Osteoblast (primary cell): ENCODE measurements at places on chromosomes 2 and 18.
A peak's percentile ranks its signal among the peaks of the same experiment; 100 is the strongest.

GRCh38 chr2:15726321-15727057 is 134.8 kb downstream of the DDX1 start:
- DNase-seq, result no peak

DNA sequence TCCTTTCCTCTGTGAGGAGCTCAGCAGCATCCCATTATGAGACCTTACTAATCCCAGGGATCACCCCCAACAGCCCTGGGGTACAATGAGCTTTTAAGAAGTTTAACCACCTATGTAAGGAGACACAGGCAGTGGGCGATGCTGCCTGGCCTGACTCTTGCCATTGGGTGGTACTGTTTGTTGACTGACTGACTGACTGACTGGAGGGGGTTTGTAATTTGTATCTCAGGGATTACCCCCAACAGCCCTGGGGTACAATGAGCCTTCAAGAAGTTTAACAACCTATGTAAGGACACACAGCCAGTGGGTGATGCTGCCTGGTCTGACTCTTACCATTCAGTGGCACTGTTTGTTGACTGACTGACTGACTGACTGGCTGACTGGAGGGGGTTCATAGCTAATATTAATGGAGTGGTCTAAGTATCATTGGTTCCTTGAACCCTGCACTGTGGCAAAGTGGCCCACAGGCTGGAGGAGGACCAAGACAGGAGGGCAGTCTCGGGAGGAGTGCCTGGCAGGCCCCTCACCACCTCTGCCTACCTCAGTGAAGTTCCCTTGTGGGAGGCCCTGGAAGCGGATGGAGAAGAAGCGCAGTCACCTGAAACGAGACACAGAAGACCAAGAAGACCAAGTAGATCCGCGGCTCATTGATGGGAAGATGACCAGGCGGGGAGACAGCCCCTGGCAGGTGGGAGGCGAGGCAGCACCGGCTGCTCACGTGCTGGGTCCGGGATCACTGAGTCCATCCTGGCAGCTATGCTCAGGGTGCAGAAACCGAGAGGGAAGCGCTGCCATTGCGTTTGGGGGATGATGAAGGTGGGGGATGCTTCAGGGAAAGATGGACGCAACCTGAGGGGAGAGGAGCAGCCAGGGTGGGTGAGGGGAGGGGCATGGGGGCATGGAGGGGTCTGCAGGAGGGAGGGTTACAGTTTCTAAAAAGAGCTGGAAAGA is 7.6 kb downstream of the PROC start:
- DNase-seq, result no peak

DNA sequence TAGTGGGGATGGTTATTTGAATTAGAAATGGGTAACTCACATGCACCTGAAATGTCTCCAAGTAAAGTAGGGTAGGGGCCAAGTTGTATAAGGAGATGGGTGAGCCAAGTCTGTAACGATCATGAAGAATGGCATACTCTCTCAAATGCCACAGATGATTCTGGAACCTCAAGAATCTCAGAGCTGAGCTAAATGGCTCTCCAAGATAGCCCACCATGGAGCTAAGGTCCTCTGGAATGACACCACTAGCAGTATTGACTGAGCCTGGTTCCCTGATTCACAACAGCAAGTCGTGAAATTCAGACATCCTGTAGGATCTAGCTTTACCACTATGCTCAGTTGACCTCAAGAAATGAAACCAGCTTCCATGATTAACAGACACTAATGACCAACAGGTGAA is 115.9 kb upstream of the EPAS1 start:
- DNase-seq, result no peak

GRCh38 chr2:240723851-240724250 is 32.2 kb downstream of the AQP12A start:
- DNase-seq, result no peak

- peak; percentile 48 for DNase-seq
Measured at GRCh38 chr2:8491296-8492027, 190.4 kb upstream of the ID2 start.

GRCh38 chr18:21177822-21178221 is 64.2 kb upstream of the GREB1L start:
- no peak for DNase-seq

DNA sequence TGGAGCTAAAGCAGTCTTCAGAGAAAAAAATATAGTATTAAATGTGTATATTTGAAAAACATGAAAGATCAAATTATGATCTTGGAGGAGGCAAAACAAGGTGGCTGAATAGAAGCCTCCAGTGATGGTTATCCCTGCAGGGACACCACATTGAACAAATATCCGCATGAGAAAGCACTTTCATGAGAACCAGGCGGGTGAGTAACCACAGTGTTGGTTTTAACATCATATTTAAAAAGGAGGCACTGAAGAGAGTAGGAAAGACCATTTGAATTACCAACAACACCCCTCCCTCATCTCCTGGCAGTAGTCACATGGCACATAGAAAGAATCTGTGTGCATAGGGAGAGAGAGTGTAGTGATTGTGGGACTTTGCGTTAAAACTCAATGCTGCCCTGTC is 759.6 kb upstream of the NRXN1 start:
- no peak for DNase-seq

- peak; percentile 43 for DNase-seq
Measured at GRCh38 chr2:181354626-181355025, 102.6 kb upstream of the ITGA4 start.

GRCh38 chr18:53971331-53971730 is 253.1 kb downstream of the MBD2 start:
- DNase-seq, result peak; percentile 55

- no peak for DNase-seq
Measured at GRCh38 chr2:160411167-160411566, 82.4 kb downstream of the RBMS1 start.

DNA sequence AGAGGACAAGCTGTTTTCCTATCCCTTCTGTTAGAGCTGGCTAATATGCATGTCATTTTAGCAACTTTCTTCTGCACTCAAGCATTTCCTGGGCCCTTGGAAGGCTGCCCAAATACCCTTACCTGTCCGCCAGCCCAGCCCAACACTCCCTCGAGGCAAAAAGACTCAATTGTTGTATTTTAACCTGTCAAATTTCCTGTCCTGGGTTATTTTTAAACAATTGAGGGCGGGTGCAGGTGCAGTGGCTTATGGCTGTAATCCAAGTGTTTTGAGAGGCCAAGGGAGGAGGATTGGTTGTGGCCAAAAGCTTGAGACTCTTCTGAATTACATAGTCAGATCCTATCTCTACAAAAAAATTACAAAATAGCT is 125.0 kb upstream of the ARHGAP28 start:
- DNase-seq, result no peak

DNA sequence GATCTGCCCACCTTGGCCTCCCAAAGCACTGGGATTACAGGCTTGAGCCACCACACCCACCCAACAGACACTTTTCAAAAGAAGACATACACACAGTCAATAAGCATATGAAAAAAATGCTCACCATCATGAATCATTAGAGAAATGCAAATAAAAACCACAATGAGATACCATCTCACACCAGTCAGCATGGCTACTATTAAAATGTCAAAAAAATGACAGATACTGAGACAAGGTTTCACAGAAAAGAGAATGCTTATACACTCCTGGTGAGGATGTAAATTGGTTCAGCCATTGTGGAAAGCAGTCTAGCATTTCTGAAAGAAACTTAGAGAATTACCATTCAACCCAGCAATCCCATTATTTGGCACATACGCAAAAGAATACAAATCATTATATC is 1947.2 kb downstream of the SUCLG1 start:
- DNase-seq, result no peak

DNA sequence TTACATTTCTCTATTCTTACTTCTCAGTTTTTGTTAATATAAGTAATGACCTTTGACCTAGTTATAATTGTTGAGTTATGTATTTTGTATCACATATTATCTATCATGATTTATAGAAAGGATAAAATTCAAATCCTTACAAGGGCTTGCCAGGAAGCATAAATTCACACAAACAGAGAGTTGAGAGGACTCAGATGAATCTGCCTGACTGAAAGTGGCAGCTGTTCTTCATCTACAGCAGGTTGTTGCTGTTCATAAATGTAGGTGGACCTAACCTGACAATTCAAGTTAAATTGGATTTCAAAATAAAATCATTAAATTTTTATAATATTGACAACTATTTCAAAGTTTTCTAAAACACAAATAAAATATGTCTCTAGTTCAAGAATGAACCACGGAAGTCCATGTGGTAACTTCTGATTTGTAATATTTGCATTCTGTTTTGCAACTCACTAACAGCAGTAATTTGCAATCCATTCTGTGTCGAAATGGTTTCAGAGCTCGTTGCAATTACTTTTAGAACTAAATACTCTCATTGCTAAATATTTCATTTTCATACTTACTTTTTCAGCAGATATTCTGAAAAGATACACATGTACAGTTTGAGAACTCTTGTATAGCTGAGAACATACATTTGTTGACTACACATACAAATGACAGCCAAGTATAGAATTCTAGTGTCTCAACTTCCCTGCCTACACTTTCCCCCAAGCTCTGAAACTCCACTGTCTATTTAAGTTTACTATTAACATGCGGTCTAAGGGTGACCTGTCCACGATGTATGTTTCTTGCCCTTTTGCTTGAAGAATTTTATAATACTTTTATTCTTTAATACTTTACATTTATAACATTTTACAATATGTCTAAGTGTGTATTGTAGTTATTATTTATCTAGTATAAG is 25.7 kb downstream of the SCN7A start:
- DNase-seq, result no peak

GRCh38 chr2:53652131-53652530 is 115.5 kb upstream of the CHAC2 start:
- DNase-seq, result no peak

DNA sequence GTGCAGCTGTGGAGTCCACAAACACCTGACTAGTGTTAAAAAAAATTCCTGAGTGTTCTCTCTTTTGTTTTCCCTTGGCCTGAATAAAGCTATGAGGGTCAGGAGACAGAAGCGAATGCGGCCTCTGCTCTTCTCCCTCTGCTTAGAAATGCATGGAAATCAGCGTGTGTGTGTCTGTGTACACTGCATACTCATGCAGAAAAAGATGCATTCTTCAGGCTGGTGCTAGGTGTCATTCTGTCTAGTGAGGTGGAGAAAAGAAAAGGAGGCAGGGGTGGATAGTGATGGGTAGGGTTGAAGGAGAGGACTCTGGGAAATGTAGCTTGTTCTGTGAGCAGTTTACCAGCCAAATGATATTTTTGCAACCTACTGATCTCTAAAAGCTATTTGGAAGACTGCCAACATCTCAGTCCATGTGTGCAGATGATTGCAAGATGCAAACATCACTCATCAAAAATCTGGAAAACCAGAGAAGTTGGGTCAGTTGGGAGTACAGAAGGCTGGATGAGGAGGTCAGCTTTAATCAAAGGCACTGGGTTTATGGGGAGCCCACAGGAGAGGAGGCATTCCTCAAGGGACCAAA is 177.7 kb downstream of the INSIG2 start:
- DNase-seq, result peak; percentile 72

GRCh38 chr2:65456064-65456463 is 23.7 kb upstream of the SPRED2 start:
- DNase-seq, result peak; percentile 76

DNA sequence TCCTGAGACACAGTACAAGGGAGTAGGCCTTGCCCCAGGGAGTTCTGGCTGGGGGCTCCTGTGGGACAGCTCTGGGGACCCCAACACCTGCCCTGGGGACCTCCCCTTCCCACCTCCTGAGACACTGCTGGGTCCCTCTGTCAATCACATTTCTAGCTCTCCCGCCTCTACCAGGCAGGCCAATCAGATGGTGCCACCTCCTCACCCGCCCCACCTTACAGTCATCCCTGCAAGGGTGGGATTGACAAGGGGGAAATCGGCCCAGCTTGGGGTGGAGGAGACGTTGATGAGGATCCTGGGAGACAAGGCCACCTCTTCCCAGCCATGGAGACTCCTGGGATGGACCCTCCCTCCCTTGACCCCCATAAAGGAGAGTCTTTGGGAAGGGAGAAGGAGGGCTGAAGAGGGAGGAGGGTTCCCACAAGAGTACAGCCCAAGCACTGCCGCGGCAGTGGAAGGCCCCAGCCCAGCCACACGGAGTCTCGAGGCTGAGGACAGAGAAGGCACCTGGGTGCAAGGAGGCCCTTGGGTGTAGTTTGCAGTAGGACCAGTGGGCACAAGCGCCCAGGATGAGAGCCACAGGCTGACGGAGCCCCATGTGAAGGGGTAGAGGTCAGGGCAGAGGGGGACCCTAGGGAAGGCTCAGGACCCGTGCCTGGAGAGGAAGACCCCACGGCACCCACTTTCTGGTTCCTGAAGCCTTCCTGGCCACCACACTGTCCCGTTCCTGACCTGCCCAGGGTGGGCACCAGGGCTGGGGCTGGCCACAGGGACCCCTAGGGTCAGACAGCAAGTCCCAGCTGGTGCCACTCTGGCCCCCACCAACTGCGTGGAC is 109.9 kb upstream of the OTOS start:
- no peak for DNase-seq

GRCh38 chr2:147715807-147716206 is 129.0 kb upstream of the ACVR2A start:
- no peak for DNase-seq

GRCh38 chr2:158255257-158255656 is 153.6 kb downstream of the UPP2 start:
- no peak for DNase-seq

DNA sequence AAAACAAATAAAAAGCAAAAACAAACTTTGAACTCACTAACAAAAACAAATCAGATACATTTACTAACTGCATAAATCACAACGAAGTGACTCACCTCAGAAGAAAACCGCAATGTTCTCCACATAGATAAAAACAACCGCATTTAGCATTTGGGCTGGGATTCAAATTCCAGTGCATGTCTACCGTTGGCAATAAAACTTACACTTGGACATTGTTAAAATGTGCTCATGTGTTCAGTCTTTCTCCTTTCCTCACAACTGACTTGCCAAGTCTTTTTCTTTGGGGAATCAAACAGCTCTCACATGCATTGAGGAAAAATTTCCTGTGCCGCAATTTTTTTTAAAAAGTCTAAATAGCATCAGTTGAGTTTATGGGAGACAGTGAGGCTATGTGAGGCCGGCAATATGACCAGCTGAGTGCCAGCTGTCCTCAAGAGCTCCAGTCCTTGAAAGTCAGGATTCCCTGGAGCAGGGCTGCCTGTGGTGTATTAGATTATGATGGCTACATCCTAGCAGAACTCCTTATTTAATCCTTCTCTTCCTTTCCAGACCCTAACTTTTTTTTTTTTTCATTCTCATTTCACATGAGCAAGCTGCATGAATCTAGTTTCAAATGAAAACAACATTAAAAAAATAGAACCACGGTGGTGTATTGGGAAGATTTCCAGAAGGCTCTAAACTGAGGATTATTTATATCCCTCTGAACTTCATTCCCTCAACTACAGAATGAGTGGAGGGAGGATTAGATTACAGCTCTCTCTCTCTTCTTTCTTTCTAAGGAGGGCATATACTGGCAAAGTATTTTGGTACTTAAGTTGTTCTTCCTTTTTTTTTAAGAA is 70.2 kb upstream of the MEIS1 start:
- no peak for DNase-seq

GRCh38 chr18:11785444-11786055 is 65.7 kb upstream of the CHMP1B start:
- no peak for DNase-seq

GRCh38 chr2:77418537-77418936 is 103.6 kb downstream of the LRRTM4 start:
- DNase-seq, result no peak

- DNase-seq, result peak; percentile 26
Measured at GRCh38 chr18:37306432-37306831, 259.2 kb downstream of the CELF4 start.
